ENCODE measurements at places on chromosomes 3 and 15. TPM values are rescaled to one million over a fixed set of nuclear protein-coding genes. Genes with fewer than 3 reads are reported as not detected.

The PLA2G4E gene
- total RNA-seq: not detected

The GUCA1C gene
- total RNA-seq: not detected

The PDZRN3 gene
- total RNA-seq: 45.7 TPM

The LEKR1 gene
- total RNA-seq: 0.82 TPM

The PPP1R2 gene
- 181 TPM for total RNA-seq

All from frontal cortex (tissue), 4 donors.